ENCODE measurements at places on chromosomes 7 and 10. TPM values are rescaled to one million over a fixed set of nuclear protein-coding genes. Genes with fewer than 3 reads are reported as not detected.

Gene ANKRD30A
- not detected for total RNA-seq

Gene MMRN2
- total RNA-seq: 65.9 TPM

Gene CYP2C18
- 2.2 TPM for total RNA-seq

Gene SPDYE8
- not detected for total RNA-seq

Gene SPRN
- not detected for total RNA-seq

Gene ZNF273
- 5.4 TPM for total RNA-seq
